Activated naive CD8-positive, alpha-beta T cell treated with anti-CD3 and anti-CD28 coated beads, Interleukin-2, amount 50 U/mL, for 24 hours (primary cell): ENCODE measurements at places on chromosomes 1 and 21.

DNA sequence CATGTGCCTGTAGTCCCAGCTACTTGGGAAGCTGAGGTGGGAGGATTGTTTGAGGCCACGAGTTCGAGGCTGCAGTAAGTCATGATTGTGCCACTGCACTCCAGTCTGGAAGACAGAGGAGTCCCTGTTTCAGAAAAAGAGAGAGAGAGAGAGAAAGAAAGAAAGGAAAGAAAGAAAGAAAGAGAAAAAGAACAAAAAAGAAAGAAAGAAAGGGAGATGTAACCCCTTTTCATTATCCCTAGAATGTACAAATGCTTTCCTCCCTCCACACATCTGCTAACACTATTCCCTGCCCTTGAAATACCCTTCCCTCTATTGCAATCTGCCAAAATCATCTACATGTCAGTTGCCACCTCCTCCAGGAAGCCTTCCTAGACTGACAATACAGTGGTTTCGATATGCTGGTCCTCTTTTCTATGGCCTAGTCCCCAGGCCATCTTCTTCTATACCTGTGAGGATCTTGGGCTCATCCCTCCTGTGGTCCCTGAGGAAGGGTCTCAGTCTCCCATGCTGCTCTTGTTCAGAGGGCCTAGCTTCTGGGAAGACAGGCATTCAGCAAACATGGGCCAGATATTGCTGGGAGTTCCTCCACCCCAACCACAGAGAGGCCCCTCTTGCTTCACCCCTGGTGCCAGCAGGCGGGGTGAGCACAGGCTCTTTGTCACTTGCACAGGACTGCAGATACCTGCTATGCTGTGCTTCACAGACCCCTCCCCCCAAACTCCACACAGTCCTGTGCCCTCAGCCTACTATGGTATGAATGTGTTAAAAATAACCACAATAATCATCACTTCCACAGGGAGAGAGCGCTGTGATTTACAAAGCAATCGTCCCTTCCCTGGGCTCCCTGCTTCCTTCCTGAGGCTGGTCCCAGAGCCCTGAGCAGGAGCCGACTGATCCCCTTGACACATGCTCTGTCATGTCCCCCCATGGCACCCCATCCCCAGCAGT lies 14.1 kb downstream of the ADGRB2 start:
- DNase-seq: no peak

DNA sequence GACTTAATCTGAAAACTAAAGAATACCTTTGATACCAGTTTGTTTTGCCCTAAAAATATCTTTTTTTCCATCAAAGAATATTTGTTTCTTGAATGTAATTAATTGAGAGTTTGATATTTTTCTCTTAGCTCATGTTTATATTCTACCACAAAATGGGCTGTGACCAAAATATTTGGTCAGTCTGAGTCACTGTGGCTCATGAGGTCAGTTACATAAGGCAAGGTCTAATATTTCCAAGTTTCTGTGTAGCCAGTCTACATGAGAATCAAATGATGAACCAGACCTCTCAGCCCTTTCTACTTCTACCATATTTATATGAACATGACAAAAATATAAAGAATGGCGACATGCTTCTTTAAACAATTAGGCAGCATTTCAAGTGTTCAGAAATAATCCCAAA lies 83.0 kb upstream of the IVNS1ABP start:
- no peak for DNase-seq

DNA sequence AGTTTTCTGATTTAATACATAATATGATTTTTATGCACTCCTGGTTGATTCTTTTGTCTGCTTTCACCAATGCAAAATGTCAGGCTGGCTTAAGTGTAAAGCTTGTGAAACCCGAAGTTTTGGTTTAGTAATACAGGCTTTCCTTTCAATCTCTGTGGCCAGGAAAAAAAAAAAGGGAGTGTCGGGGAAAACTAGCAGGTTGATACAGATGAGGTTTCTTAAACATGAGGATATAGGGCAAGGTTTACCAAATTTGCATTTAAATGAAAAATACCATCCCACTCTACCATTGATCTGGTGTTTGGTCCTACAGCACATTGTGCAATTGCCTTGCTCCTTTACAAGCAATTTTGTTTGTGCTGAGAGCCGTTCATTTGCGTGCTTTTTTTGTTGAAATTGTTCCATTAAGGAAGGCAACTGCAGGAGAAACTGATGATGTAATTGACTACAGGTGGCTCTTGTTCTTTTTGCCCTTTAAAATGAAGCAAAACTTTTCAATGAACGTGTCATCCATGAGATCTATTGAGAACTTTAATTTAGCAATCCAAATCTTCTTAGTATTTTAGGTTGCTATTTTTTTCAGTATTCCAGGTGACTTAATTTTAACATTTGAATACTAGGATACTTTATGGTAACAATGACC lies 22.7 kb downstream of the CLIC6 start:
- no peak for DNase-seq

- DNase-seq: no peak
These were observed 47.2 kb downstream of the LRRC53 start for GRCh38 chr1:74465193-74465681.

DNA sequence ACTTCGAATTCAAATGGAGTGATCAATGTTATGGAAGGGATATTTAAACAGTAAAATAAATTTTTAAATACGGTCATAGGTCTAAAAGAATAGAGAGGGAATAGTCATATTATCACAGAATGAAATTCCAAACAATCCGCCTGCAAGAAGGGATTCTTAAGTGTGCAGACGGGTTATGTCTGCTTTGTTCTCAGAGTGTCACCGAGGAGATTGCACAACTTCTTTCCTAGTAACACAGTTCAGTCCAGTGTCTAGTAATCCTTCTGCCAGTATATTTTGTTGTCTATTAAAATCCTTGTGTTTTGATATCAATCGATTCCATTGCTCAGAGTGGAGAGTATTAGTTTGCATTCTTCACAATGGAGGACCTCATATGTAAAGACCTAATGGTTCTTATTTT lies 48.4 kb downstream of the LRRC53 start:
- no peak for DNase-seq

DNA sequence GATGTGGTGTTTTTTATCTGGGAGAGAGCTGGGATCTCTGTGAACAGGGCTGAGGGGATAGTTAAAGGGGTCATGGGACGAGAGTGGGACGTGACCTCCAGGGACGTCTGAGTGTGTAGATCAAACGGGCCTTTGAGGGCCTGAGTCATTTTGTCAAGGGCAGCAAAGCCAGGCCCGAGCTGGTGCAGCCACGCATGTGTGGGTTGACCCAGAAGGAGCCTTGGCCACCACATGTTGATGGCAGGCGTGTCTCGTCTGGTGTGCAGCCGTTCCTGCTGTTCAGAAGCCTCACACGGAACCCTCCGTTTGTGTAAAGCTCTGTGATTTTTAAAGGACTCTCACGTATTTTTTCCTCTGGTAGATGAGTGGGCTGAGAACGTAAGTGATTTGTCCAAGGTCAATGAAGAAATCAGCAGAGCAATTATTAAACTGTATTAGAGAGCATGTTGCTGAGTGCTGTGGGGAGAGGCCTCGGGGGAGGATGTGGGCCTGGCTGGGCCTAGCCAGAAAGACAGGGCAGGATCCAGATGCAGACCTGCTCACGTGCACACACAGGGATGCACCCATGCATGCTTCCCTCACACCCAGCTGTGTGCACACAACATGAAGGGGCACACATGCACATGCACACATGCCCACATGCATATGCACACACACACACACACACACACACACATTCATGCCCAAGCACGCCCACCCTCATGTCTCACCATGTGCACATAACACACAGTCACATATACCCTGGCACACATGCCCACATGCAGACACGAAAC lies 89.8 kb downstream of the AJAP1 start:
- no peak for DNase-seq

GRCh38 chr1:84724128-84724860 lies 34.0 kb upstream of the SSX2IP start:
- peak; percentile 65 for DNase-seq
